Stimulated activated CD8-positive, alpha-beta memory T cell treated with anti-CD3 and anti-CD28 coated beads, Interleukin-2, amount 100 ng/mL, for 1 hour (primary cell): ENCODE measurements at places on chromosomes 7 and 10.
A peak's percentile ranks its signal among the peaks of the same experiment; 100 is the strongest.

- DNase-seq: no peak
Observed at GRCh38 chr10:69483963-69484362, 32.7 kb downstream of the TSPAN15 start.

- DNase-seq: no peak
Observed at GRCh38 chr10:8637640-8638039, 583.2 kb downstream of the GATA3 start.

DNA sequence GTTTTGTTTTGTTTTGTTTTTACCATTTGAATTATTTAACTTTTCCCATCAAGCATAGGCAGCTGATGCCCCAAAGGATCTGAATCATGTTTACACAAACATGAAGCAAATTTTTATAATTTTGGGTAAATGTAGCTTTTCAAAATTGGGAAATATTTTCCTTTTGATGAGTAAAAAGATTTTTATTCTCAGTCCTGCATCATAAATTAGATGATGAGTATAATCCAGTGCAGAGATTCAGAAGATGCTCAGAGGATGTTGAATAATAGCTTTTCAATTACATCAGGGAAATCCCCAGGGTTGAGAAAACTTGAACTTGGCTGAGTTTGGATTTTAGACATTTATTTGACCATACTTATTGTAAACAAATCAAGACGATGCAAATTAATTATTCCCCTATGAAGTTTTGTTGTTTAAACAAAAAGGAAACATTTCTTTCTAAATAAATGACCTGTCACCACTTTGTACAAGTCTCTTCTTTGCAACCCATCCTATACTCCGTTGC, 121.7 kb downstream of the FAM204A start:
- DNase-seq: no peak

DNA sequence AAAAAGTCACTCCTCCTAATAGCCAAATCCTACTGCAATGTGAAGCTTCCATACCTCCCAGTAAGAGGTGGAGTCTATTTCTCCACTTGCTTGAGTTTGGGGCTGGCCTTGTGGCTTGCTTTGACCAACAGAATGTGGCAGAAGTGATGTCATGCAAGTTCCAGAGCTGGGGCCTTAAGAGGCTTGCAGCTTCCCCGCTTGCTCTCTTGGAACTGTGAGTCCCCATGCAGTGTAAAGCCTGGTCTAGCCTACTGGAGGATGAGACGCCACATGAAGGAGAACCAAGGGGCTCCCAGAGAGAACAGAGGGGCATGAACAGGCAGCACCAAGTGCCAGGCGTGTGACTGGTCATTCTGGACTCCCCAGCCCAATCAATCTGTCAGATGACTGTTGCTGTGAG, 58.6 kb upstream of the OPALIN start:
- DNase-seq: no peak

- DNase-seq: no peak
Observed at GRCh38 chr7:138932427-138932826, 48.8 kb downstream of the KIAA1549 start.

GRCh38 chr10:93475227-93475626, 6.9 kb downstream of the MYOF start:
- DNase-seq: no peak

DNA sequence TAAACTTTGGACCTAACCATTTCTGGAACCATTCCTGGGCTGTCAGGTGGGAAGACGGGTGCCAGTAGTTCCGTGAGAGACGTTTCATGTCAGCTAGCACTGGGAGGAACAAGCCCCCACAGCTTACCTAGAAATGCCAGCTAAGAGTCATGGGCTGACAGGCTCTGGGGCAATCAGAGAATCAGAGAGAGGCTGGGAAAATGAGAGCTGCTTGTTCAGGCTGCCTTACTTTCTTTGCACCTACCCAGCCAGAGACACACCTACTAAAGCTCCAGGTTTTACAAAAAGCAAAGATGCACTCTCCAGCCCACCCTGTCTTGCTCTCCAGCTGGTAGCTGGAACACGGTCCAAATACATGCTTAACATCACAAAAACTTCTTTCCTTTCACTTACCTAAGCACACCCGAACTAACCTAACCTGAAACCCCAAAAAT, 688 bp downstream of the PTN start:
- no peak for DNase-seq

DNA sequence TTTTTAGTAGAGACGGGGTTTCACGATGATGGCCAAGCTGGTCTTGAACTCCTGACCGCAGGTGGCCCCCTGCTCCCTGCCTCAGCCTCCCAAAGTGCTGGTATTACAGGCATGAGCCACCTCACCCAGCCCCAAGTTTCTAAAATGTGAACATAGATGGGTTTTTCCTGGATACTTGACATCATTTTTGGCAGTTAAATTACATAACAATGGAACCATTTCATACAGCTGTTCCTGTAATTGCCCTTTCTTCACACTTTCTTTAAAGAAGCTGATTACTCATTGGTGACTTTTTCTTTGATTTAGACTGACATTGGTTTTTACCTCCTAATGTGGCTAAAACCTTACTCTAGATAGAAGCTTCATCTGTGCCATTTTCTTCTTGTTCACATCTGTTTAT, 5.9 kb downstream of the ZKSCAN1 start:
- DNase-seq: no peak

DNA sequence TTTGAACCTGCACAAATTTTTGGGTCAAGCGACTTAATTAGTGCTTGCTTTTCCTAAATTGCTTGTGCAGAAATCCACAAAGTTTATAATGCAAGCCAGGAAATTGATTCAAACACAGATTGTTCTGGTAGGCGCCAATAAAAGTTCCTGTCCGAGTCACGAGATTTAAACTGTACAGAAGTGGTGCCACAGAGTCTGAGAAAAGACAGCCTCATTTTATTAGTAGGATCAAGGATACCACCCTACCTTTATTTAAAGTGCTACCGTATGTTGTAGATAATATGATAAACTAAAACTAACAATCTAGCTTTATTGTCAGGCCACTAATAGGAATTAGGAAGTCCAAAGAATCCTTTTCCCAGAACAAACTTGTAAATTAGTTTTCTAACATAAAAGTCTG, 696.7 kb downstream of the TNS3 start:
- no peak for DNase-seq

DNA sequence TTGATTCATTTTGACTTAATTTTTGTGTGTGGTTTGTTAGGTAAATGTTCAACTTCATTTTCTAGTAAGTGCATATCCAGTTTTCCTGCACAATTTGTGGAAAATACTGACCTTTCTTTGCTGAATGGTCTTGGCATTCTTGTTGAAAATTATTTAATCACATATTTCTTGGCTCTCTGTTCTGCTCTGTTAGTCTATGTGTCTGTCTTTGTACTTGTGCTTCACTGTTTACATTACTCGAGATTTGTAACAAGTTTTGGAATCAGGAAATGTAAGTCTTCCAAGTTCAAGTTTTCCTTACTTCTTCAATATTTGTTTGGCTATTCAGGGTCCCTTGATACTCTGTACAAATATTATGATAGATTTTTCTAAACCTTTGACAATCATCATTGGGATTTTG, 838.2 kb upstream of the POM121L12 start:
- no peak for DNase-seq

DNA sequence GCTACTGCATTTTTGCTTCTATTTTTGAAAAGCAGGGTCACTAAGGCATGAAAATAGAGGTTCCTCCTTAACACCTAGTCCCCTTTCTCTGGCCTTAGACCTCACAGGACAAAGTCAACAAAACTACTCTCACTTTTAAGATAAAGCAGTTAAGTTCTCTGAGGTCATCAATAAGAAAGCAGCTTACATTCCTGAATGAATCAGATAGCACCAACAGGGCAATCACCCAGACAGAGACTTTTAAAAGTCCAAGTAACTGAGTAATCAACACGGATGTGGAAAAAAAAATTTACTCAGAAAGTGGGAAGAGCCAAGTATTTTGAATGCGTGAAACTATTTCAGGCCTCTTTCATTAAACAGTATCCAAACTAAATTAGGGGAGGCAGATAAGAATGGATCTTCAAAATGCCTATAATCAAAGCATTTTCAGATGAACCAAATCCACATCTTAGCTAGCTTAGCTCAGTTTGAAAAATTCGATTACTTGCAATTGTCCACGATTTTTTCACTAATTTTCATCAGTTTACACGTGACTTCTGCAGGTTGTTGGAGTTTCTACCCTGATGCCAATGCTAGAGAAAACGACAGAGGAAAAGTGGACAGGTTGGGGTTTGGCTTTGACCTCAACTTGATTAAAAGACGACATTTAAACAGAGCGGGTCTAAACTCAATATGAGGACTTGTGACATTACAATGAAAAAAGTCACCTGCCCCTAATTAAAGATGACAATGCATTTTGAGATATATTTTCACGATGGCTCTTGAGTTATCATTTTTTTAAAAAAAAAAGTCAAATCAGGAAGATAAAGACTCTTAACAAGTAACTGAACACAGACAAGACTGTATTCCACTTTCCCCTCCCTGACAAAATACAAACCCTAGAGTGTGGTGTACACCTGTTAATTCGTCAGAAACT, 1.6 kb downstream of the BEND7 start:
- DNase-seq: no peak

GRCh38 chr7:154744256-154744860, 258.6 kb downstream of the PAXIP1 start:
- DNase-seq: no peak

DNA sequence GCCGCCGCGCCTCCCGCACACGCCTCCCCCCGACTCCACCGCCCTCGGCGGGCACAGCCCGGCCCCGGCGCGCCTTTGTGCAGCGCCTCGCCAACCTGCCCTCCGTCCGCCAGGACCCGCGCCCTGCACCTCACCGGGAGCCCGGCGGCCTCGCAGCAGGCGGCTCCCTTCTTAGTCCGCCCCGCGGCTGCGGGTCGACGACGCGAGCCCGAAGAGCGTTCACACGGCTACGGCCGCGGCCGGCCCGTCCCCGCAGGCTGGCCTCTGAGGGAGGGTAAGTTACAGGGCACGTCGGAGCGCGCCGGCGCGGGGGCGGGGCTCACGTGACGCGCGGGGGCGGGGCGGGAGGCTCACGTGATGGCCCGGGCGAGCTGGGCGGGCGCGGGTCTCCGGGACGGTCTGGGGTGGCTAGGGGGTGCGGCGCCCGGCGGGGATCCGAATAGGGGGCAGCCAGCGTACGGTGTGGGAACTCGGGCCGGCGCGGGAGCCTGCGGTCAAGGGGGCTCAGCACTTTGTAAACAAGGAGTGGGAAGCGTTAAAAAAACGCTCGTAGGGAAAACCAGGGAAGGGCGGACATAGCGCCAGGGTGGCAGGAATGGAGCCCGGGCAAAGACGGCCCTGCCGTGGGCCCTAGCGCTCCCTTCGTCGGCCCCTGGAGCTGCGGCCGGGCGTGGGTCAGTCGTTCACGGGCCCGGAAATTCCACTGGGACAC, at the start of gene ARHGAP12:
ARHGAP12 (minus strand) TSS at position 283 of the 712 bp plus-strand sequence. CDS start 19,976 bp downstream, outside the sequence.
- peak; percentile 77 for DNase-seq

- no peak for DNase-seq
Observed at GRCh38 chr10:110420401-110421193, 77.1 kb upstream of the DUSP5 start.

DNA sequence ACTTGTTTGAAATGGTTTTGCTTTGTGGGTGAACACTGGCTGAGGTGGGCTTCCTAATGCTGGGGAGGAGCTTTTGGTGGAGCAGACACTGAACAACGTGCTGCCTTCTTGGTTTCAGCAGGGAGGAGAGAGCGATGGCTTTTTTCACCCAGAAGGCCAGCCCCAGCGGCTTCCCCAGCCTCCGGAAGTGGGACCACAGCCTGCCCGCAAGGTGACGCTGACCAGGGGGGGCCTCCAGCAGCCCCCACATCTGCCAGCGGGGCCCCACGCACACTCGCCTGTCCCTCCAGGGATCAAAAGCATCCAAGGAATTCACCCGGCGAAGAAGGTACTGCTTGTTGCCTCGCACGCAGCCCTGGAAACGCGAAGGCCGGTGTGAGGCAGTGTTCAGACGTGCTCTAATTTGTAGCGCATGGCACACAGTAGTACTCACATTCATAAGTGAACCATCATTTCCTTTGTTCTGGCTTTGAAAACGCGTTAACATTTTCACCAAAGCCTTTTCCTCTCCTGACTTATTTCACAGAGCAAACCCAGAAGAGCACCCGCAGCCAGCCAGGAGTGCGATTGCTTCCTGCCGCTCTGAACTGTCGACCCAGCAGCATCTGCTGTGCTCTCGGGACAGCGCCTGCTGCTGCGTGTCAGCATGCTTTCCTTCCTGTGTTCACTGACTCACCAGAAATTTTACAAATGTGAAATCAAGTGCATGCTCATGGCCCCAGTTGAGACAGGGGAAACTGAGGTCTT, 48.4 kb downstream of the SHH start:
- no peak for DNase-seq

GRCh38 chr10:86601956-86602602, 52.3 kb upstream of the OPN4 start:
- DNase-seq: no peak

DNA sequence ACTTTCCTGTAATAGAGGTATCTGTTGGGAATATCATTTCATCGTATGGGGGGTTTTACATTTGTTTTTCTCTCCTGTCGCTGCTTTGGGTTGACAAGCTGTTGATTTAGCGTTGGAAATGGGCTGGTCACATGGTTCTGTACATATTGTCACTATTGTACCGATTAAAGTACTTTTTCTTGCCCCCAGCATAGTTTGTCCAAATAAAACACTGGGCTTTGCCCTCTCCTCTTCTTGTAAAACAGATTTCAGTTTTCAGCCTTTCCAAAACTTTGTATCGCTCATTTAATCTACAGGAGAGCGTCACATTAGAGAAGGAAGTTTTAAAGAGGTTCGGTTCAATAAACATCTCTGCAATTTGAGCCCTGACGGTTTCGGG, 4.0 kb downstream of the BMI1 start:
- DNase-seq: no peak

- no peak for DNase-seq
Observed at GRCh38 chr10:28217848-28218247, 85.0 kb downstream of the MPP7 start.

DNA sequence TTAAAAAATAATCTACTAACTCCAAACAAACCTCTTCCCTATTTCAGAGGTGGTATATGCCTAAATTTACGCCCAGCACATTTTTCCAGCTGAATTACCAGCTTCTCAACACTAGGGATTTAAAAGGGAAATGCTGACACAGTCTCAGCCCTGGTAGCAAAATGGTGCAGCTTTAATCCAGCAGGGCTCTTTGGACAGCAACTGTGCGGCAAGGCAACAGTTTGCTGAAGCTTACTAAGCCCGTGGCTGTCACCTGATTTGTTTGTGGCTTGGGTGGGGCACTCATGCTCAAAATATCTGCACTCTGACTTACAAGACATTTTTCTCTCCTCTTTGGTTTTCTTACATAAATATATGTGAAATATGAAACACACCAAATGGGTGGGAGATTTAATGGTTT, 206.7 kb downstream of the POU6F2 start:
- DNase-seq: no peak

GRCh38 chr7:157445956-157446295, 109.1 kb downstream of the DNAJB6 start:
- no peak for DNase-seq

DNA sequence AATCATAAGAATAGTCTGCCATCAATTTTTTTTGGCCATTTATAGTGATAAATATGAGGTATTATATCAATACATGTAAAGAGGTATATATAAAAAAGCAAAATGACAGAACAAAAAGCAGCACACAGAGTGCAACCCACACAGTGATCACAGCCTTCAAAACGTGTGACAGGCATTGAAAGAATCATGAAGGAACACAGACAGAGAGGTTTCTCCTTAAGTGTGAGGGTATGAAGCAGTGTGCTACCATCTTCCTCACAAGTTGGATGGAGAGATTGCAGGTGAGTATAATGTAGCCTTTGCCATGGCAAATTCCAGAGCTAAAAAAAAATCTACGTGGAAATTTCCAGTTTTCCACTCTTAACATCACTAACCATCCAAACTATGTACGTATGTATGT, 19.6 kb upstream of the EPC1 start:
- DNase-seq: no peak
